ENCODE measurements at places on chromosomes 16 and 17. TPM values are rescaled to one million over a fixed set of nuclear protein-coding genes. Genes with fewer than 3 reads are reported as not detected.

DNA sequence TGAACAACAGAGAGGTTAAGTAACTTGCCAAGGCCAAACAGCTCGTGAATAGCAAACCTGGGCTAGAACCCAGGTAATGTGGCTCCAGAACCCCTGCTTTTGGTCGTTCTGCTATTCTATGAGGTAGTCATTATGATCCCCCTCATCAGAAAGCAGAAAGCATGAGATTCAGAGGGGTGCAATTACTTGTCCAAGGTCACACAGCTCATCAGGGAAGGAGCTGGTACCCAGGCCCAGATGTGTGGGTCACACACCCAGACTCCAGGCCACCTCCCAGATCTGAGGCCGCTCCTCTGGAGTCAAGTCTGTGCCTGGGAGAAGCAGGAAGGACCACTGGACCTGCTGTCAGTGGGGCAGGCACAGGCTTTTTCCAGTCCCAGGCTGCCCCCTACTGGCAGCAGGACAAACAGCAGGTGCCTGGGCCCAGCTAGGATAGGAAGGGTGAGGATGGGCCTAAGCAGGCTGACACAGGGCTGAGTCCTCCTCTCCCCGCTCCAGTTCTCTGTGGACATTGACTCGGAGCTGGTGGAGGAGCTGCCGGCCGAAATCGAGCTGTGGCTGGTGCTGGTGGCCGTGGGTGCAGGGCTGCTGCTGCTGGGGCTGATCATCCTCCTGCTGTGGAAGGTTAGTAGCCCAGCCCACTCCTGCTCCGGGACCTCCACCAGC is 7.8 kb upstream of the PDK2 start:
- no peak overlapping the region for H3K4me3 ChIP-seq
- peaks cover 59% of the 10 kb centered on the region for H3K36me3 ChIP-seq
- H3K27ac ChIP-seq: no peak overlapping the region
- peak; percentile 66 for DNase-seq
- no peaks in the 10 kb centered on the region for H3K4me1 ChIP-seq

- no peak for DNase-seq
- no peaks in the 10 kb centered on the region for H3K27me3 ChIP-seq
These were observed 9.9 kb upstream of the GUCY2D start for GRCh38 chr17:7992516-7992915.

- no peaks in the 10 kb centered on the region for H3K27me3 ChIP-seq
- H3K27ac ChIP-seq: peak overlapping the region; percentile 87
- peaks cover 11% of the 10 kb centered on the region for H3K36me3 ChIP-seq
- H3K4me3 ChIP-seq: peak overlapping the region; percentile 26
- no peak for DNase-seq
These were observed 3.3 kb upstream of the MRM1 start for GRCh38 chr17:36597866-36598777.

- peaks cover 8% of the 10 kb centered on the region for H3K4me1 ChIP-seq
- peak; percentile 12 for DNase-seq
- H3K4me3 ChIP-seq: no peak overlapping the region
- no peaks in the 10 kb centered on the region for H3K27me3 ChIP-seq
These were observed 120.9 kb downstream of the METRNL start for GRCh38 chr17:83200231-83200699.

DNA sequence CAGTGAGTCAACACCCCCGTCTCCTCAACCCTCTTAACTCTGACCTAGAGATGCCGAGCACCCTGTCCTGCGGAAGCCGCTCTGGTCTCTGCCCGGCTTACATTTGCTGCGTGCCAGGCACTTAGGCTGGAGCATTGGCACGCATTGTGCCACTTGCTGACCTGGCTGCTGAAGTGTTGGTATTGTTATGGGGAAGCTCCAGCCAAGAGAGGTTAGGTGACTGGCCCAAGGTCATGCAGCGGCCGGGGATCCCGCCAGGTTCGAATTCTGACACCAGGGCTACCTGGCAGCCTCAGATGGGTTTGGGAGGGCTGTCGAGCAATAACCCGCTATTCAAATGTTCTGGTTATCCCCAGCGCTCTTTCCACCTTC is 5.0 kb upstream of the HSD17B1 start:
- no peak for DNase-seq
- H3K4me1 ChIP-seq: peaks cover 14% of the 10 kb centered on the region
- H3K4me3 ChIP-seq: peak overlapping the region; percentile 46
- no peaks in the 10 kb centered on the region for H3K27me3 ChIP-seq
- no peak overlapping the region for H3K27ac ChIP-seq

DNA sequence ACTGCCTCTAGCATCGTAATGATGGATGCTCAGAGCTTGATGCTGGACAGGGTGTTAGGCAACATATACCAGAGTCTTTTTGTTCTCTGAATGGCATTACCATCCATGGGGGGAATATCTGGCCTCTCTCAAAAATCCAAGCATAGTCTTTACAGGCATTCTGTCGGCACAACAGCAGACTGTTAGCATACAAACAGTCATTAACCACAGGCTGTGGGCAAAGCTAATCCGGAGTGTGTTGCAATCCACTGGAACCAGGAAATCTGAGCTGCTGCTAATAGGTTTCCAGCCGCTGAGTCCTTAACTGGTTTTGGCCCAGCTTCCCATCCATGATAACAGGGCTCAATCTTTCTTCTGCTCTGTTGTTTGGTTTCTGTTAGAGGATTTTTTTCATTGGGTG is 371.9 kb downstream of the HS3ST3B1 start:
- H3K36me3 ChIP-seq: no peaks in the 10 kb centered on the region
- H3K4me3 ChIP-seq: no peak overlapping the region
- no peak overlapping the region for H3K27ac ChIP-seq
- DNase-seq: no peak
- no peaks in the 10 kb centered on the region for H3K4me1 ChIP-seq

DNA sequence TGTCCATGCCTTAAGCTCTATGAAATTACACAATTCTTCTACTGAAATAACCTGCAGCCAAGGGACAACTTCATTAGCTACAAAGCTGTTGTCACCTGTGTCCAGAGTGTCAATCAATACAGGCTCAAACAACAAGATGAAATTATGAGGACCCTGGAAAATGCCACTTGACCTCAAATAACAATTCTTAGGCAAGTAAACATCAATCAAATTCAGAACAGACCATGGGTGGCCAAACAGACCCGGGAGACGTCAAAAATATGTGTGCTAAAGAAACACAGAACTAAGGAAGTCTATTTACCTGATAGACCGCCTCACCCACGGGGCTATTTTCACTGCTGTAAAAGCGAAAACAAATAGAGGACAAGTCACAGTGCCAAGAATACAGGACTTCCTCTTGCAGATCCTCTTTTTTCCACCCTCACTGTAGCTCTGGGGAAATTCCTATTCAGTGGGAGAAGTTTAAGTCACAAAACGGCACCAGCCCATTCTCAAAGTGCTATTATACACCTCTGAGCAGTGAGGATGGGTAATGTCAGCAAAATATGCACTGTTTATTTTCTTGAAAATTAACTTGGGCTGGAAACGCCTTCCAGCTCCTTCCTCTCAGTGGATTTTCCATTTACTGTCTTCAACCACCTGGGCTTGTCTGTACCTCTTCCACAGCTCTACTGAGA is 2.7 kb downstream of the LITAF start:
- H3K4me1 ChIP-seq: no peaks in the 10 kb centered on the region
- peak; percentile 40 for DNase-seq
- H3K36me3 ChIP-seq: peaks cover 3% of the 10 kb centered on the region
- no peaks in the 10 kb centered on the region for H3K27me3 ChIP-seq
- H3K27ac ChIP-seq: peak overlapping the region; percentile 48
- no peak overlapping the region for H3K4me3 ChIP-seq

DNA sequence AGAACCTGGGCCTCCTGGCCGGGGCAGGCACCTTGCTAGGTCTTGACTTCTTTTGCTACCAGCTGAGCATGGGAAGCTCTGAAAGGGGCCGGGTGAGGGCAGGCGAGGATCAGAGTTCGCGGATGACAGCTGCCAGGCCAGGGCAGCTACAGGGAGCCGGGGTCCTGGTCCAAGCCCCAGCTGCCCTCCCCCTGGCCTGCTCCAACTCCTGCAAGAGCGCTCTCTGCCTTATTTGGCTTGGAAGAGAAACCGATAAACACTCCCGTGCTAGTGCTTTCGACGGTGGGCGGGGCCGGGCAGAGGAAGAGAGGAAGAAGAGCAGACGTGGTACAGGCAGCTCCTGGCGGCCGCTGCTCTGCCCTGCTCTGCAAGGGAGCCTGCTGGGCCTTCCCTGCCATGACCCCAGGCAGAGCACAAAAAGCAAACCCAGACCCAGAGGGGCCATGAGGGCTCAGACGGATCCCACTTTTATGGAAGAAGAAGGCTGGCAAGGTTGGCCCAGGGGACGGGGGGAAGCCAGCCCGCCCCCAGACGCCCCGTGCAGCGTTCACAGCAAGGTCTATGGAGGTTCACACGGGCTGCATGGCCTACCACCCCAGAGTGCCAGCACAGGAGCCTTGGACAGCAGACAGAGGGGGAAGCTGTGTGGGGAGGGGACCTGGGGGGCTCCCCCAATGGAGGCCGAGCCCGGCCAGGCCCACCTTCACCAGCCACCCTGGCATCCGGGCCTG is 25.6 kb downstream of the PIEZO1 start:
- DNase-seq: peak; percentile 51
- peaks cover 51% of the 10 kb centered on the region for H3K36me3 ChIP-seq
- no peak overlapping the region for H3K27ac ChIP-seq
- H3K27me3 ChIP-seq: no peaks in the 10 kb centered on the region

Gene WSCD1
- polyA plus RNA-seq: 3.2 TPM

Data from small intestine (tissue), 16 donors.